ENCODE measurements at places on chromosomes 12 and 14.

DNA sequence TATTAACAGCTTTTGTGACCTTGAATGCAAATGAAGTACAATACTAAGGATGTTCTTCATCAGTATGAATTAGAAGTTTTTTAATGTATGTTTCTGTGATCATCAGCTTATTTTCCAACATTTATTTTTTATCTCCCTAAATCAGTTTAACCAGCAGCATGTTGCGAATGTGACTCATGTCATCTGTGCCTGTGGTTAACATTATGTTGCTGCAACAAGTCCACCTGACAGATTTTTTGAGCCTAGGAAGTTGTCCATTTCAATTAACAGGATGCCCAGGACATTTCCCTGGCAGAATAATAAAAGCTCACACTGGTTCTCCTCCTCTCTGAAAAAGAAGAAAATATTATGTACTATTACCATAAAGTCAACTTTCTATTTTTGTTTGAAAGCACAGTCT is 155.5 kb downstream of the SYT1 start:
- no peak for DNase-seq

- DNase-seq, result no peak
Measured at GRCh38 chr12:8127138-8127537, 3.7 kb downstream of the CLEC4A start.

DNA sequence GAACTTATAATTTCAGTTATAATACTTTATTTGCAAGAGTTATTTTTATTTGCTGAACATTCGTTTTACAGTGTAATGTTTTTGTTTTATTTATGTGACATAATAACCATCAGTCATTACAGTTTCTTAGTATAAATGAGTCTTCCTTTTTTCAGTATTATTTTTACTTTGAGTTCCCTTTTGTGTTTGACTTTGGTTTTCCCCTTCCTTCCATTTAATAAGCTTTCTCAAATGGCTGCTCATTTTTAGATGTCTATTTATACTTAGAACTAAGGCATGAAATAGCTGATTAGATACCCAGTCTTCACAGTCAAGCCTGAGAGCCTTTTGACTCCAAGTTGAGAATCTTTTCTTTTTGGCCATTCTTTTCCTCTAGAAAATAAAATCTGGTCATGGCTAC is 404.5 kb downstream of the LRFN5 start:
- DNase-seq, result no peak

GRCh38 chr12:103268831-103269514 is 226.8 kb downstream of the C12orf42 start:
- no peak for DNase-seq

DNA sequence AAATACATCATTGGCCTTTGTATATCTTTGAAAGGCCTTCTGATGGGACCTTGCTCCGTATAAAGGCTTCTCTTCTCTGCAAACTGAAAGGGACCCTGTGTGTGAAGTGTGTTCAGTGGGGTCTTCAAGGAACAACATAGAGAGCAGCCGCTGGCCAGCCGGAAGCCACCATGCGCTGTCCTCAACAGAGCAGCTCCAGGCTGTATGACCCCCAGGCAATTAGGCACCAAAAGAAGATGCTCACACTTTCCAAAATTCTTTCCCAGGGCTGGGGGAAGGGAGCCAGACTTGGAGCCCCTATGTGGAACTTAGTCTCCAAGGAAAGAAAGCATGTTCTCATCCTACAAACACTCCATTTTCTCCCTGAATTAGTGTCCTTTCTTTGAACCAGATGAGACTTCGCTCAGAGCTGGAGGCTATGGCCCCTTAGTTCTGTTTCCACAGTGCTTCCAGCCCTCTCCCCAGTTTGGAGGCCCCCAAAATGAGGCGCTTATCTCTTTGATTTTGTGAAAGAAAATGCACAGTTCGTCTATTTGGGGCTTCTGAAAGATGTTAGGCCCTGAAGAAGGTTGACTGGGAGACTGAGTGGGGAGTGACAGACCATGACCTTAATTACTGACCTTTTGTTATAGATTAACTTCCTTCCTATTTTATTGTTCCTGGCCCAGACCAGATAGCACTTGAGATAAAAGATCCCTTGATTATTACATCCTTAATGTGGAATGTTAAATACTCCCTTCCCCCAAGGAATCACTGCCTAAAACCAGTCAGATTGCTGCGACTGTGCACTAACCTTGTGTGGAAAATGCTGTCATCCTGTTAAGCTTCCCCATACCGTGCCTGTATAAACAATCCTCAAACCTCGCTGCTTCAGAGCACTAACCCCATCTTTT is 128.3 kb upstream of the FGD4 start:
- DNase-seq, result no peak

DNA sequence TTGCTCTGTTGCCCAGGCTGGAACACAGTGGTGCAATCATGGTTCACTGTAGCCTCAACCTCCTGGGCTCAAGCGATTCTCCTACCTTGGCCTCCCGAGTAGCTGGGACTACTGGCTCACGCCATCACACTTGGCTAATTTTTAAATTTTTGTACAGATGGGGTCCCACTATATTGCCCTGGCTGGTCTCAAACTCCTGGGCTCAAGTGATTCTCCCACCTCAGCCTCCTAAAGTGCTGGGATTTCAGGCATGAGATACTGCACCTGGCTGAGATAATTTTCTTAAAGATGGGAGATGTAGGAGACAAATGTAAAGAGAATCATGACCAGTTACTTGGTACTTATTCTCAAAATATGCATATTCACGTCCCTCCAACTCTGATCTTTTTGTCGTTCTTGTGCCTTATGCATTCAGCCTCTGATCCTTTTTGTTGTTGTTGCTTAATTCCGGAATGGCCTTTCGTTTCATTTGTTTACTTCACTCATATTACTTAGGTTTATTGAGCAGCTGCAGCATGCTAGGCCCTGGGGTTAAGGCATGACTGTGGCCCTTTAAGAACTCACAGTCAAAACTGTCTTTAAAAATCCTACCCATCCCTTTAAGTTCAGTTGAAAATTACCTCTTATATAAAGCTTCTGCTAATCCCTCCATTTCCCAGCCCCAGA is 8.9 kb downstream of the RBMS2 start:
- no peak for DNase-seq

DNA sequence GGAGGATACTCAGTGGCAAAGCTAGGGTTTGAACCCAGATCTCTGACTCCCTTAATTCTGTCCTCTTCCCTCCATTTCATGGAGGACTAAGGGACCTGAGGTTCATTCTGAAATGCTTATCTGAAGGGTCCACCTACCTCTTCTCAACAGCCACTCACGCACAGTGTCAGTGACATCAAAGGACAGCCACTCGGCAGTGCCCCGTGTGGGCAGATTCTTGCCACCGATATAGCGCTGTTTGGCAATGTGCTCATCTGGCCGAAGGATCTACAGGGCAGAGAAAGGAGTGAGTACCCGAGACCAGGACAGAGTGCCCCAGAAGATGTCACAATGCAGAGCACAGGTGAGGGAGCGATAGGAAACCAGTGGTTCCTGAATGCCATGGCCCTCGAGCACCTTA is 10.8 kb downstream of the TGFB3 start:
- no peak for DNase-seq

GRCh38 chr12:77328326-77328725 is 263.0 kb upstream of the E2F7 start:
- DNase-seq, result no peak

- no peak for DNase-seq
Measured at GRCh38 chr12:86104087-86104486, 152.1 kb downstream of the MGAT4C start.

GRCh38 chr12:79559591-79559990 is 131.2 kb downstream of the PAWR start:
- no peak for DNase-seq

GRCh38 chr14:73775339-73776193 is 61.4 kb upstream of the PNMA1 start:
- DNase-seq, result no peak

- no peak for DNase-seq
Measured at GRCh38 chr12:8037947-8038346, 5.4 kb downstream of the FOXJ2 start.

GRCh38 chr14:69081271-69081670 is 71.6 kb downstream of the DCAF5 start:
- DNase-seq, result no peak

DNA sequence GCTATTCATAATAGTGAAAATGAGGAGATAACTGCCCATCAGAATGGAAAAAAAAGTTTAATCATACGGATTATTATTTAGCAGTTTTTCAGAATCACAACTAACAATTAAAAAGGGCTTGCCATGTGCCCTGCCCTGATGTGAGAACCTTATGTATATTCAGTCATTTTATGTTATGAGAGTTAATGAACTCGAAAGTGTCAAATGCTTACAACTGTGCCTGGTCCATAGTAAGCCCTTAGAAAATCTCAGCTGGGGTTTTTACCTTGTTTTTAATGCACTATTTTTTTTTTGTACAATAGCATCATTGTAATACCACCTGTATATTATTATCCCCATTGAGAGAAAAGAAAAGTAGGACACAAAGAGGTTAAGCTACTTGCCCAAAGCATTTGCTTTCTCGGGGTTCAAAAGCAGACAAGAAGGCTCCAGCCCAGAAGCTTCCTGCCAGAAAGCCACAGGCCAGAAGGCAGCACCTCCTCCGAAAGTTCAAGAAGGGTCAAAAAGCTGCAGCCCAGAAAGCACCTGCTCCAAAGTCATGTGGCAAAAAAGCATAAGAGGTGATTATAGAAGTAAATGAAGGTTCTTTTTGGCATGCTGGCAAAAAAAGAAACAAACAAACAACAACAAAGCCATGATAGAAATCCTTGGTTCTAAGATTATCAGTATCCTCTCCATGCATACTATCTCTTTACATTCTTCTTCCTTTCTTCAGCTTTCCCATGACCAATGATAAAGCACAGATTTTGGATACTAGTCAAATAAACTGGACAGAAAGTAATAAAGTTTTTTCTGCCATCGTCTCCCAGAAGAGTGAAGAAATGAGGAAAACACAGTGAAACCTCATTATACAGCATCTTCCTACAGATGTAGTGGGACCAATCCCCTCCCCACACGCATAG is 59.1 kb upstream of the NAP1L1 start:
- no peak for DNase-seq

- DNase-seq, result no peak
Measured at GRCh38 chr14:54893151-54893760, 9.4 kb downstream of the GCH1 start.

GRCh38 chr12:67742461-67742860 is 93.9 kb downstream of the DYRK2 start:
- no peak for DNase-seq

DNA sequence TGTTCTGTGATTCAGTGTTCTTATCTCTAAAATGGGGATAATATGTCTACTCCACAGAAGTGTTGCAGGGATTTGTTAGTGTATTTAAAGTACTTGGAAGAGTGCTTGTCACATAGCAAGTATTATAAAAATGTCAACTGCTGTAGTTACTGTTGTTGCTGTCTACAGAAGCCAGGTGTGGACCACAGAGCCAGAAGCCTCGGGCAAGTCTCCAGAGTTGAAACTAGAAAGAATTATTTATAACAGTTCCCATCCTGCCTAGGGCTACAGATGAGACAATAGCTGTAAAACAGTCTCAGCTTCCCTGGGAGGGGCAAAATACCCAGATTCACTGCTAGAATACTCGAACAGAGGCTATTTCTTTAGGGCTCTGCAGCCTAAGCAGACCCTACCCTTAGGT is 55.4 kb upstream of the FUT8 start:
- no peak for DNase-seq

DNA sequence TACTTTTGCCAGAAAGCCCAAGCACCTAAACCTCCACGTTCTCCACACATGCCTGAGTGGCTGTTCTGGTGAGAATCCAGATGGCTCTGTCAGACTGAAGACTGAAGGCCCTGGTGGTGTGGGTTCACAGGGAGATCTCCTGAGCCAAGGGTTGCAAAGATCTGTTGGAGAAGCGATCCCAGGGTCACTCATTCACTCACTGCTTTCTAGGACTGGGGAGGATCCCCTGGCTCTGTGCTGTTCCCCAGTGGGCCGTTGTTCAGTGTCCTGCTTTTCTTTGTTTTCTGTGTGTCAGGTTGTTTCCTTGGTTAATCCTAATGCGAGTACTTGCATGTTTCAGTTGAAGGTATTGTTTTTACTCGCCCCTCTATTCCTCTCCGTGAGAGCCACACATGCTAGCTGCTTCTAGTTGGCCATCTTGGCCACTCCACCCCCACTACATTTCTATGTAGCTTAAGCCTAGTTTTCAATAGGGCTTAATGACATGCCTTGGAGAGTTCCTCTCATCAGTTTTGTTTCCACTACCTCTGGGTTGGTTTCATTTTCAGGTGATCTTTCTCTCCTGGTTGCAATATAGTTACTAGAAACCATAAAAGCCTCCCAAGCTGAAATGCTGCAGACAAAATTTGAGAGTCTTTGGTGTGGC is 144.5 kb upstream of the SLC38A2 start:
- no peak for DNase-seq

- DNase-seq, result no peak
Measured at GRCh38 chr14:69137416-69137815, 15.5 kb downstream of the DCAF5 start.

DNA sequence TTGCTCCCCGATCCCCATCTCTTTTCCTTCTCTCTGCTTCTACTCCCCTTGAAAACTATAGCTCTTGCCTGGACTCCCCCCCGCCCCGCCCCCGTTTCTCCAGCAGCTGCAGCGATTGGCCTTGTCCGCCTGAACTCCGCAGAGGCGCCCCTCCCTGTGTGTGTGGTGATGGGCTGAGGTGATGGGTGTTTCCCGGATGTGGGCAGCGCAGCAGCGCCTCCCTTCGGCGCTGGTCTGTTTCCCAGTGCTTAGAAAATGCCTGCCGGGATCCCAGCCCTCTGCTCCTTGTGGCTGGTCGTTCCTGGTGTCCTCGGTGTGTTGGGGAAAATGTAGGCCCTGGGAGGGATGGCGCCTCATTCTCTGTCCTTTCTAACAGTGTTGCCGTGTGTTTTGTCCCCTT is 43.3 kb downstream of the GALNT8 start:
- DNase-seq, result no peak

DNA sequence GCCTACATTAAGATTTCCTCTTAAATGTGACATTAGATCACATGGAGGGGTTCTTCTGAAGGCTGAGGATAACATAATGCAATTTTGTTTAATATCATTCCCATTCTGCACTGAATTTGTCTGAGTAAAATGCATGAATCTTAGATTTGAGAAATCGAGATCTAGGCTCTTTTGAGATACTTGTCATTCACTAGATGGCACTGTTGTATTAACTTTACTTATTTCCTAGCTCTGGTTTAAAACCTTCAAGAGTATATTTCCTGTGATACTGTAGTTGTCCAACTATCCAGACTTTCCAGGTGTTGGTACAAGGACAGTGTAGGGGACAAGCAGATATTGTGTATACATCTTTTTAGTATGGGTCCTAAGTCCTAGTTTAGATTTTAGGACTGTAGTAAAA is 91.7 kb upstream of the SEL1L start:
- DNase-seq, result peak; percentile 38

DNA sequence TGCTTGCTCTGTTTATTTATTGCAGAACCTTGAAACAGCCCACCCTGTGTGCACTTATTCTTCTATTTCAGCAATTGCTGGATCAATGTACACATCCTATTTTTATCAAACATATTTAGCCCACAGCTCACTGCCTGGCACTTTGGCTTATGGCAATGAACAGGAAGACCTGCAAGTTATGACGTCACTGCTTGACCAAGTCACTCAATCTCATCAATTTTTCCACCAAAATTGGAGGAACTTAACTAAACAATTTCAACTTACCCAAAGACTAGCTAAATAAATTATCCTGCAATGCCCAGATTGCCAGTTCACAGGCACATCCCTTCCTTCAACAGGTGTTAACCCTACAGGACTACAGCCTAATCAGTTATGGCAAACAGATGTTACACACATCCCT is 89.3 kb downstream of the FSCB start:
- no peak for DNase-seq

- DNase-seq, result peak; percentile 5
Measured at GRCh38 chr14:96748362-96748761, 48.8 kb upstream of the VRK1 start.

All from left lung (tissue), 14 donors.